Sigmoid colon (tissue), 7 donors: ENCODE measurements at places on chromosomes 6 and 20. TPM values are rescaled to one million over a fixed set of nuclear protein-coding genes. Genes with fewer than 3 reads are reported as not detected.

The MCM3 gene
- 54.7 TPM for polyA plus RNA-seq

The NKAPL gene
- 0.55 TPM for polyA plus RNA-seq

The PREX1 gene
- 22.9 TPM for polyA plus RNA-seq

The PAK5 gene
- polyA plus RNA-seq = 0.03 TPM

The CLPSL2 gene
- not detected for polyA plus RNA-seq
